ENCODE measurements at places on chromosomes 3 and 15.
A peak's percentile ranks its signal among the peaks of the same experiment; 100 is the strongest.

- peak; percentile 44 for DNase-seq
These were observed at the start of gene TMOD3 for GRCh38 chr15:51829376-51830275. TMOD3 (plus strand) TSS chr15:51829653; CDS start chr15:51862885, 33,232 bp downstream.

DNA sequence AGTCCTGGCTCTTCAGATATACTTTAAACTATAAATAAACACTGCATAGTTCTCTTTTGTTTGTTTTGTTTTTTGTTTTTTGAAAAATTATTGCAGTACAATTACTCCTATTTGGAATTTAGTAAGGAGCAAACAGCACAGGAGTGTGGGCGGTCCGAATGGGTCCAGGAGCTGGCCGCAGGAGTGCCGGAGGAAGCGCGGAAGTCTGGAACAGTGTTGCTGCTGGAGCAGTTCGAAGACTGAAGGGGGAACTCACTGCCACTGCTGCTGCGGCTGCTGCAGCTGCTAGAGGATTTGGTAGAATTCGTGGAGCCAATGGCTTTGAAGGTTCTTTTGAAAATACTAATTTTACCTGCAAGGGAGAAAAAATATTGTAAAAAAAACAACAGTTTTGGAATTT is 329.9 kb downstream of the ZNF385D start:
- no peak for DNase-seq

DNA sequence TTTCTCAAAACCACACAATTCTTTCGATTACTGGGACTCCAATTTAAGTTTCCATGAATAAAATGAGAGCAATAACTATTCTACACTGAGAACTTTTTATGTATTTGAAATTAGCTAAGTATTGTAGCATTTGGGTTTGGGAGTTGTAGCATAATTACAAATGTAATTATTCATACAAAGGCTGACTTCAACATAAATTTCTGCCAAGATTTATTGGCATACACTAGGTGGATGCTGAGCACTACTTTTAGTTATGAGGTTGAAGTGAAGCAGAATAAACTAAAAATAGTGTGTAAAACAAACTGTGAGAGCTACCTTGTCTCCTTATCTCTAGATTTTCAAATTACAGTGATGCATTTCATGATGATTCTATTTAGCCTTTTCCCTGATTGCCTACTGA is 516.1 kb downstream of the ZNF385D start:
- DNase-seq, result no peak

DNA sequence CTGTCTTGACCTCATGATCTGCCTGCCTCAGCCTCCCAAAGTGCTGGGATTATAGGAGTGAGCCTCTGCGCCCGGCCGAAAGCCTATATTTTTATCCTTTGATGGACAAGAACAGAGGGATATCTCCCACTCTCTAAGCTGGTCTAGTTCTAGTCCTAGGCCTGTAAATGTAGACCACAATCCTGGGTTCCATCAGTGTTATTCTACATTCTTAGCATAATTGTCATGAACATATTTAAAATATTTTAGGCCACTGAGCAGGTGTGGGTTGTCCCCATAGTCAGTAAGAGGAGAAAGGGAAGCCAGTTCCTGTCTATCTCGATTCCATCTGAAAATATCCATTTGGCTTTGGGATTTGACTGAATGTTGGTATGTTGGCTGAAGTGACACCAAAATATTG is 118.1 kb downstream of the EBLN2 start:
- no peak for DNase-seq

GRCh38 chr3:138458774-138459499 is 24.5 kb downstream of the ESYT3 start:
- DNase-seq, result no peak

GRCh38 chr3:170657312-170657711 is 71.4 kb upstream of the SLC7A14 start:
- DNase-seq, result no peak

GRCh38 chr3:51712511-51712931 is 5.7 kb downstream of the GRM2 start:
- DNase-seq, result no peak

DNA sequence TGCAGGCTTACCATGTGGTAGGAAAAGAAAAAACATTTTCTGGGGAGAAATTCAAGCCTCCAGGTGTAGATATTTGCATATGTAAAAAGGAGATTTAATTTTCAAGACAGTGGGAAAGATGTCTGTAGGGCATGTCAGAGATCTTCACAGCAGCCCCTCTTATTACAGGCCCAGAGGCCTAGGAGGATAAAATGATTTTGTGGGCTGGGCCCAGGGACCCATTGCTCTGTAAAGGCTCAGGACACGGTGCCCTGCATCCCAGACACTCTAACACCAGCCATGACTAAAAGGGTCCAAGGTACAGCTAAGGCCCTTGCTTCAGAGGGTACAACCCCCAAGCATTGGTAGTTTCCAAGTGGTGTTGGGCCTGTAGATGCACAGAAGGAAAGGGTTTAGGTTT is 680.1 kb downstream of the IGSF11 start:
- DNase-seq, result no peak

GRCh38 chr3:187777331-187777941 is 32.2 kb upstream of the BCL6 start:
- no peak for DNase-seq

DNA sequence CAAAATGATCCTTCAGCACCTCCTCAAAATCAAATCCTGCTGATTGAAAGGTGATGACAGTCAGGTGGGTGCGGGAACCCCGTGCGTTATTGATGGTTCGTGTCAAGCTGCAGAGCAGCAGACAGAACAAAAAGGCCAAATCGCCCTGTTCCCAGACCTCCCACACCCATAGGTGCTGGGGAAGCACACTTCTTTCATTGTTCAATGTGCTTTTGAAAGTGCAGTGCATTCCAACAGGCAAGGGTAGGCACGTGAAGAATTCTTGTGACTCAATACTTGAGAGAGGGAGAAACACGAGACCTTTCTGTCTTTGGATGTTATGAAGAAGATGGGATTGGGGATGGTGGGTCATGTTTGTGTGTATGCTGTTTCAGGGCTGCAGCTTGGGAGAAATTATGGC is 514.0 kb downstream of the MCTP2 start:
- DNase-seq, result no peak

DNA sequence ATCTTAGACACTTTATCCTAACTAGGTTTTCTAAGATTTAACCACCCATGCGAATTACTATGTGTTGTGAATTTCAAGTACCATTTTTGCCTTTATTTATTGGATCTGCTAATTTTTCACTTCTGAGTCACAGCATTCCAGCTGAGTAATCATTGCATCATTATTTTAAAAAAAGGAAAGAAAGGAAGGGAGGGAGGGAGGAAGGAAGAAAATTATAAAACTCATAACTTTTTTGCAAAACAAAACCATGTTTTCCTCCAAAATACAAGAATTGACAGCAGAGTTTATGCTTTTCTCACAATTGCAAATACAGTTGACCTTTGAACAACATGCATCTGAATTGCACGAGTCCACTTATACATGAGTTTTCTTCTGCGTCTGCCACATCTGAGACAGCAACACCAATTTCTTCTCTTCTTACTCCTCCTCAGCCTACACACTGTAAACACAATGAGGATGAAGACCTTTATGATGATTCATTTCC is 651.4 kb upstream of the NECTIN3 start:
- DNase-seq, result no peak

DNA sequence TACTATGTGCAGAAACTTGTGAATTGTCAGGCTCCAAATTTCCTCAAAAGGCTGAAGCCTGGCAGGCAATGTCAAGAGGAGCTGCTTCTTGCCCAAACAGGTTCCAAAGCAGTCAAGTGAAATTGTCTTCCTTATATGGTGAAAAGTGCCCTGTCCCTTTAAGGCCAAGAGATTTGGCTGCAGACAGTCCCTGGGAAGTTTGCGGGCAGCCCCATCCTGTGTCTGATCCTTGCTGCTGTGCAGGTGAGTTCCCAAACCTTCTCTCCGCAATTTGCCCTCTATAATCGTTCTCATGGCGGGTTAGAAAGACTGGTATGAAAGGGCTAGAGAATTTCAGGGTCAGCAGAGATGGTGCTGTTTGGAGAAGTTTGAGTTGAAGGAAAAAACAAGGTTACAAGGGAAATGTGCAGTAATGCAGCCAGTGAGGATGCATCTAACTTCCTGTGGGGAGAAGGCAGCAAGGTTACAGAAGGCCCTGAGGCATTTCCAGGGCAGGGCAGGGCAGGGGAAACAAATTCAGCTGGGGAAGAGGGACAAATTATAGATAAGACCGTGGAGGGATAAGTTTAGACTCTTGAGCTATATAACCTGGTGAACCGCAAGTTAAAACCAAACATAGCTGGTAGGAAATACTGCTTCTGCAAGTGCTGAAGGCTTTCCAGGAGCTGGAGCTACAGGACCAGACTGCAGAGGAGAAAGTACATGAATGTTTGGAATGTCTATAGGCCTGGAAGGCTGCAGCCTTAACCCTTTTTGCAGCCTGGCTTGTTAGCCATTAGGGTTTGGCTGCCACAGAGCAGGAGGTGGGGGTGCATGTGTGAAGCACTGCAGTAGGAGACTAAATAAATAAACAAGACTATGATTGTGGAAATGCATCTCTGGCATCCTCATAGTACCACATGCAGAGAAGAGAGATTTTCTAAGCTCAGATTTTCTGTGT is 256.2 kb upstream of the IL12A start:
- no peak for DNase-seq

DNA sequence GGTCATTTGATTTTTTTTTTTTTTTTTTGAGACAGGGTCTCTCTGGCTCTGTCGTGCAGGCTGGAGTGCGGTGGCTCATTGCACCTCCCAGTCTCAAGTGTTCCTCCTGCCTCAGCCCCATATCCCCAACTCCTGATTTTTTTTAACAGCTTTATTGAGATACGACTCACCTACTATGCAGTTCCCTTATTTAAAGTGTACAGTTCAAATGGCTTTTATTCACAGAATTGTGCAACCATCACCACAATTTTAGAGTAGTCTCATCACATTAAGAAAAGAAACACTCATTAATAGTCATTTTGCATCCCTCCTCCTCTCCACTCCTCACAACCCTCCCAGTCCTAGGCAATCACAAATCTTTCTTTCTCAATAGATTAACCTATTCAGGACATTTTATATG is 1.9 kb upstream of the TRA2B start:
- DNase-seq, result no peak

DNA sequence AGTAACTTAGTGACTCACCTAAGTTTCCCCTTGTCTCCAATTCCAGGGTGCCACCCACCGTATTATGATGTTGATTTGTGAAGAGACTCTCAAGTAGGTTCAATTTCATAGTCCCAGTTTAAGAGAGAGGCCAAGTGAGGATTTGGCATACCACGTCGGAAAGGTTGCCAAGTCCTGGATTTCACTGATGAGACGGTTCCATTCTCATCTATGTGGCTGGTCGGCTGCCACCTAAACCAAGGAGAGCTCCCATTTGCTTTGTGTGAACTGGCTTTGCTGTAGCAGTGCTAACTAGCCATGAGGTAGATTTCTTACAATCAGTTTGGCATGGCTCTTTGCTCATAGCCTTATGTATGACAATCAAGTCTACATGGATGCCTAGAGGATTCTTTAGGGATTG is 653.6 kb downstream of the NLGN1 start:
- no peak for DNase-seq

GRCh38 chr3:65170390-65171042 is 482.7 kb upstream of the ADAMTS9 start:
- DNase-seq, result peak; percentile 5

- DNase-seq, result no peak
These were observed 174.9 kb downstream of the SCAPER start for GRCh38 chr15:76730262-76730661.

DNA sequence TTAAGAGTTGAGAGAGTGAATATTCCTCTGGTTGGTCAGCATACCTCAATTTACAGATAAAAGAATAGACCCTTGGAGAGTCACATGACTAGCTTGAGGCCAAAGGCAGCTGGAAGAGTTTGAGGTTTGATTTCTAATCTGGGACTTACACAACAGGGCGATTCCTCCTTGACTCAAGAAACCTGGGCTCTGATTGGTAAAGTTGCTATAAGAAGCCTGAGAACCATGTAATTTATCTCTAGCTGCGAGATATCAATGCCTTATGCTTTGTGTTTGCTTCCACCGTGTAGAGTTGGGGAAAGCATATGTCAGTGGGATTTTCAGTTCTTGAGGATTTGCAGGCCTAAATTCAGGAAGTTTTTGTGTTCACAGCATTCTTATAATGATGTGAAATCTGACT is 206.0 kb downstream of the KLHL25 start:
- no peak for DNase-seq

GRCh38 chr3:32126305-32127015 is 20.0 kb downstream of the GPD1L start:
- DNase-seq, result no peak

DNA sequence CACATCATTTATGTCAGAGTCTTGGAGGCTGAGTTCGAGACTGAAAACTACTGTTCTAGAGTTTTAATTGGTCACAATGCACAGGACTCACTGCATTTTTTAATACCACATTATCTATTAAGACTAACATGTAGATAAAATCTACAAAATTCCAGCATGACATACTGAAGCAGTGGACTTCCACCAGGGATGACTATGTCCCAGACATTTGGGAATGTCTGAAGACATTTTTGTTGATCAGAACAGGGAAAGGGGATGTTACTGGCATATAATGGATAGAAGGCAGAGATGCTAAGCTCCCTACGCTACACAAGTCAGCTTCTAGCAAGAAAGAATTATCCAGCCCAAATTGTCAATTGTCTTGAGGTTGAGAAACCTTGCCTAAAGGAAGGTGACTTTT is 419.0 kb upstream of the TGFBR2 start:
- no peak for DNase-seq

DNA sequence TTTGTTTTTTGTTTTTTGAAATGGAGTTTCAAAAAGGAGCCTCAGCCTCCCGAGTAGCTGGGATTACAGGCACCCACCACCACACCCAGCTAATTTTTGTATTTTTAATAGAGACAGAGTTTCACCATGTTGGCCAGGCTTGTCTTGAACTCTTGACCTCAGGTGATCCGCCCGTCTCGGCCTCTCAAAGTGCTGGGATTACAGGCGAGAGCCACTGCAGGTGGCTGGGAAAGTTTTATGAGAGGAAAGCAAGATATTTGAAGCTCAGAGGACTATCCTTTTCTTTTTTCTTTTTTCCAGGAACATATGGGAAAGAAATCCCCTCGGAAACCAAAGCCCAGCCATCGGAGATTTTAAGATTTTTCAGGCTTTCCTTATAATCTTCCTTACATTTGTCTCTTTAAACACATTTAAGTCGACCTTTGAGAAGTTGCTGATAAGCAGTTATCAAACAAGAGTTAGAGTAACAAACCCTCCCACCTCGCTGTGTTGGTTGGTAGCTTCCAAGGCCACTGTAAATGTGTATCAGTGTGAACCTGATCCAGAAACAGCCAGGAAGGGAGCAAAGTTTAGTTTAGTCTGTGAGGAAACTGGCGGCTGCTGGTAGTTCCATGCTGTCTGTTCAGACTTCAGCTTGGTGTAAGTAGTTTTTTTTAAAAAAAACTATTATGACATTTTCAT is 34.5 kb upstream of the MAP3K13 start:
- no peak for DNase-seq

DNA sequence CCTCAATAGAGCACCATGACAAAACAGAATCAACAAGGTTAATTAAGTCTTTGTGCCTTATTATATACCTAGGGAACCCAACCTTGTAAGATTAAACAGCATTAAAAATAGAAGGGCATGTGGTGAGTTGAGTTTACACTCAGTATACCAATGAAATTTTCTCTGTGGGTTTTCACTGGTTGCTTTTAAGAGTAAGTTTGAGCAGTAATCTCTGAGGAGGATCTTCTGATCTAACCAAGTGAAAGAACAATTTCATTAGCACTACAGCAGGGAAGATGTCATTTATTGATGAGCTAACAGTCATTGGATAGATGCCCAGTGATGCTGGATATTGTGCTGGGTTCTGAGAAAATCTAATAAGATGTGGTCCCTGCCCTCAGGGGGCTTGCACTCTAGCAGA is 26.9 kb upstream of the AKAP13 start:
- no peak for DNase-seq

GRCh38 chr3:44198284-44199269 is 43.1 kb upstream of the TOPAZ1 start:
- peak; percentile 46 for DNase-seq

All from H54 (cell line).